ENCODE measurements at places on chromosomes 7 and 10.

DNA sequence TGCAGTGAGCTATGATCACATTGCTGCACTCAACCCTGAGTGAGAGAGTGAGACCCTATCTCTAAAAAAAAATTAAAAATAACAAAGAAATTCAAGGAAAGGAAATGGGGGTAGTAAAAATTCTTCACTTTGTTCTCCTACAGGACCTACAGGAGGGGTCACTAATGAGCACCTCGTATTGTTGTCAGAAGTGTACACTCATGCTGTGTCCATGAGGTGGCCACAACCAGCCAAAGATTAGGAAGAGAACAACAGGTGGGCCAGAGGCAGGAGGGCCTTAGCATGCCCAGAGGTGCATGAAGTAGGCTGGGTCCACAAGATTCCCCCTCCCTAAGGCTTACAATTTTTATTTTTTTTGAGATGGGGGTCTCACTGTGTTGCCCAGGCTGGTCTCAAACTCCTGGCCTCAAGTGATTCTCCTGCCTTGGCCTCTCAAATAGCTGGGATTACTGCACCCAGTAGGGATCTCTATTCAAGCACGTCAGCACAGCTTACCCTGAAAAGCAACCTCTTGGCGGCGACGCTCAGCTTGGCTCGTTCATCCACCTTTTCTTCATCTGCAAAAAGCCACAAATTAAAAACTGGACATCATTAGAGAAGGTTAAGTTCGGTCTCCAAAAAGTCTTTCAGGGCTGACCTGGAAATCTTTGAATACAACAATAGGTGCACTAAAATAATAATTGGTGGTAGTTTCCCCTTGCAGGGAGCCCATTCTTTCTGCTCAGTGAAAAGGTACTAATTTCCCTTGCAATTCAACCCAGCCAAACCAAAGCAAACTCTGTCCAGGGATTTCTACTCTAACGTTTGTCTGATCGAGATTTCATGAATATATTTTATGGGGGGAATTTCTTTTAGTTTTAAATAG lies 104.4 kb downstream of the SVIL start:
- no peak for DNase-seq

GRCh38 chr10:7123774-7124173 lies 287.1 kb downstream of the SFMBT2 start:
- no peak for DNase-seq

DNA sequence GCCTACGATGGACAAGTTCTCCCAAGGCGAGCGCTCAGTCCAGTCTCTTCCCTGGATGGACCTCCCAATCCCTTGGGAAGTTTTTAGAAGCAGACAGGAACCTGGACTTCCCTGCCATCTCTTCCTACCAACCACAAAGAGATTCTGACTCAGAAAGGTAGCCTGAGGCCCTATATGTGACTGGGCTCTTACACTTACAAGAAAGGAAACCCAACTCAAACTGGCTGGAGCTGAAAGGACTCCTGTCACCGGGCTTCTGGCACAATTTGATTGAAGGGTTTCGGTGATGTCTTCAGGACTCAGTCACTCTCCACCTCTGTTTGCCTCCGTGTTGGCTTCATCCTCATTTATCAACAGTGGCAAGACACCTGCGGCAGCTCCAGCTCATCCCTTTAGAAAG lies 3.7 kb upstream of the COL13A1 start:
- no peak for DNase-seq

DNA sequence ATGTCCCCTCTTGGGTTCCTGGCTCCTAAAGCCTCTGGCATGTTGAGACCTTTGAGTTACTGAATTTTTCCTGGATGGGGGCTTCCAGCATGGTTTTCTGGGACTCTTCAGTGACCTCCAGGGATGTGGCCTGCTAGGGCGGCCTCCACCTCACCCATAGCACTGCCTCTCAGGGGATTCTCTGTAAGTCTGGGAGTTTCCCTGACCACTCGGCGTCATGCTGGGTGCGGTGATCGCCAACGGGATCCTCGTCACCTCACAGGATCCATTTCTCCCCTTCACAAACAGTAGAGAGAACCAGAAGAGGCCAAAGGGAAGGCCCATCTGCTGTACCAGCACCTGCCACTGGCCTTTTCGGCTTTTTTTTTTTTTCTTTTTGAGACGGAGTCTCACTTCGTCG lies 84.3 kb downstream of the NPTX2 start:
- no peak for DNase-seq

GRCh38 chr10:96511044-96511945 lies 2.4 kb downstream of the TLL2 start:
- no peak for DNase-seq

DNA sequence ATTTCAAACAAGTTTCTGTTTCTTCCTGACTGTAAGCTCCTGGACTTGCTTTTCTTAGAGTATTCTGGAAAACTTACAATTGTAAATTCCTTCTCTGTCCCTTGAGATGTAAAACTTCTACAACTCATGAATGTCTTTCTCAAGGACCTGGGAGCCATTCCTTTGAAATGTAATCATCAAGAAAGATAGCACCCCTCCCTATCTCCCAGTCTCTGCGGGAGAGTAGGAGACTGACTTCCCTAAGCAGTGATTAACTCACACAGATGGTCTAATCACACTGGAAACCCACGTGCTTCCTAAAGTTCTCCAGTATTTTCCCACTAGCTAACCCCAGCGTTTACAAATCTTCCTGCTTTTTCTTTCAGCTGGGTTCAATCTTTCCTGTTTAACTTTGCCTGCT lies 549.4 kb downstream of the SORCS1 start:
- DNase-seq = no peak

DNA sequence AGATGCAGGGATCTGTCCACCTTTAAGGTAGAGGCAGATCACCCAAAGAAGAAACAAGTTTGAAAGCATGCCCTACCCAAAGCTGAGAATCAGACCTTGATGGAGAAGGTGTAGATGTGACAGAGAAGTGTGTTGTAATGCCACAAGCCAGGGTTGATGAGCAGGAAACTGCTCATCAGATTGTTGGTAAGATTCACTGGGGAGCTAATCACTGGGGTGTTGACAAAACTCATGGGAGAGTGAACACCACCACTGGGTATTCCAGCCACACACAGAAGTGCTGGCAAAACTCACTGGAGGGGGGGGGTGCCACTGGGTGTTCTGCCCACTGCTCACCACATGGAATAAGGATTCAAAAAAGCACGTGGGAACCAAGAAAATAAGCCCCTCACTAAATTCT lies 95.2 kb downstream of the IQUB start:
- DNase-seq = no peak

- DNase-seq = no peak
Measured at GRCh38 chr7:12133865-12134264, 77.2 kb upstream of the TMEM106B start.

DNA sequence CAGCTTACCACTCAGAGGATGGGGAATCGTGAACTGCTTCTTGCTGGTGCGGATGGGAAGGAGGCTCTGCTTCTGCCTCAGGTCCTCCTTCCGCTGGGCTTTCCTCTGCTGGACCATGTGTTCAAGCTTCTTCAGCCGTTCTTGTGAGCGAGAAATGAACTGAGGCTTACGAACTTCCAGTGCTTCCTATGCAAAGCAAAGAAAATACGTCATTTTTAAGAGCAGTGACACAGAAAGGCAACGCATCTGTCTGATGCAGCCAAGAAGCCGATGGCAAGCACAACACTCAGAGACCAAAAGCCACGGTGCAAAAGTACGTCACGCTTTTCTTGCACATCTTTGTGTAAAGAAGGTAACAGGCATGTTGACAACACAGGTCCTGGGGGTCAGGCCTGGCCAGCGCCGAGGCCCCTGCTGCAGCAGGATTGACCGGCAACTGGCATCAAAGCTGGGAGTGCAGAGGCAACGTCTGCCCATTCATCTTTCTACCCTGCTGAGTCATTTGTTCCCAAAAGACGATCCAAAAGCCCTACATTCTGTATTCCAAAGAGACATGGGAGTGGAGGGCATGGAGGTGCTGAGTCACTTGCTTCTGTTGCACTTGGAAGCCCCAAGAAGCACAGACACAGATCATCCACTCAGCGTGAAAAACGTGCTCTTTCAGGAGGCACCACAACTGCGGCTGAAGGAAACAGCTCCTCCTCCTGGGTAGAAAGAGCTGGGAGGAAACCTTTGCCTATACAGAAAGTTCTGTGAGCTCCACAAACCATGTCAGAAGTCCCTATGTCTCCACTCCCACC lies 71.0 kb upstream of the ADAM12 start:
- DNase-seq = no peak

- DNase-seq = no peak
Measured at GRCh38 chr10:93495654-93496321, 624 bp upstream of the CEP55 start.

- no peak for DNase-seq
Measured at GRCh38 chr10:86139066-86139657, 227.4 kb downstream of the GRID1 start.

- DNase-seq = no peak
Measured at GRCh38 chr7:120156476-120156875, 116.5 kb upstream of the KCND2 start.

DNA sequence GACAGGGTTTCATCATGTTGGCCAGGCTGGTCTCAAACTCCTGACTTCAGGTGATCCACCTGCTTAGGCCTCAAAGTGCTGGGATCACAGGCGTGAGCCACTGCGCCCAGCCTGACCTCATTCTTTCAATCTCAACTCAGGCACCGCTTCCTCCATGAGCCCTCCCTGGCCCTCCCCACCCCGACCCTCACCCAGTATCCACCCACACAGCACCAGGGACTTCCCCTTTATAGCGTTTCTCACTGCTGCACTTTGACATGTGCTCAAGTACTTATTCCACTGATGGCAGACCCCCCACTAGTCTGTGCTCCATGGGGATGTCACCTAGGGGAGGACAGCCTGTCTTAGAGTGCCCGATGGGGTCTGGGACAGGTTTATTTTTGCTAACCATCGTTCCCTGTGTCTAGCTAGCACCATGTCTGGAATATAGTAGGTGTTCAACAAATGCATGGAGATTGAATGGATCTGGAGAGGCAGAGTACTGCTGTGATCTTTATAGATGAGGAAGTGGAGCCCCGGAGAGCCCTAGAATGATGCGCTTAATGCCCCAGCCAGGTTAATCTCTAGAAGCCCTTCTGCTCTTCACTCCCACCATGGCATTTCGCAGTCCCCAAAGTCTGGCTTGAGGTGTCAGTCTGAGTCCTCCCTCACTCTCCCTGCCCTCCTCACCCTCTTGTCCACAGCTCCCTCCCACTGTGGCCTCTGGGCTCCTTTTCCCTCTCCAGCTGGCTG lies 258.8 kb downstream of the RPS24 start:
- DNase-seq = no peak

DNA sequence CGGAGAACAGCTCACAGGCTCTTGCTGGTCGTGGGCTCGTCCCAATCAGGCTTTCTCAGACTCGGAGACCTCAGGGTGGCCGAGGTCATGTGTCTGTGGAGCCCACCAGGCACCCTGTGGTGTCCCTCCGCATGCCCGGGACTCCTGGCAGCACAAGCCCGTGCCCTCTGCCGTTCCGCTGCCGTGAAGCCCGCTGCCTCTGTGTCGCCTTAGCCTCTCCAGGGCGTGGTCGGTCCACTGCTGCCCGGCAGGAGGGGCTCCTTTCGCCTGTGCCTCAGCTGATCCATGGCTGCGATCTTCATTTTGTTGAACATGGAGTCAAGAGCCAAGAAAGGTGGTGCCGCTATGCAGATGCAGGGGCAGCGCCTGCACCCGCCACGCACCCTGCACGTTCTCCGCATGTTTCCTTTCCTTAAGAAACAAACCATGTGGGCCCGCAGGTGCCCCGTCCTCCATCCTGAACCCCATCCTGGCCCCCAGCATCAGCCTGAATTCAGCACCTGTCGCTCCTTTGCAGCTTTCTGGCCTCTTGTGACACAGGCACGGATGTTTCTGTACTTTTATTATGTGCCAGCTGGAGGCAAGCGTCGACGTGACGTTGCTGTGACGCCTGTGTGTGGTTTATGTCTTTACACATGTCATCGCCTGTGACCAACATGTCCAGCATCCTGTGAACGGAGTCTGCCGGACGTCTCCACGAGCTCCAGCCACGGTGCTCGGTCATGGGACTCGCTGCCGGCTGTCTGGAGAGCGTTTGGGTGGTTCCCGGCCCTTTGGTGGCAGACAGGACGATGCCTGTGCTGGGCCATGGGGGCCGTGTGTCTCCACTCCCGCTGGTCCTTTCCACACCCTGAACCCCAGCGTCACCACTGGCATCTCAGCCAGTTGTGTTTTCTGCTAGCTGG lies 69.9 kb downstream of the NKX6-2 start:
- DNase-seq = no peak

DNA sequence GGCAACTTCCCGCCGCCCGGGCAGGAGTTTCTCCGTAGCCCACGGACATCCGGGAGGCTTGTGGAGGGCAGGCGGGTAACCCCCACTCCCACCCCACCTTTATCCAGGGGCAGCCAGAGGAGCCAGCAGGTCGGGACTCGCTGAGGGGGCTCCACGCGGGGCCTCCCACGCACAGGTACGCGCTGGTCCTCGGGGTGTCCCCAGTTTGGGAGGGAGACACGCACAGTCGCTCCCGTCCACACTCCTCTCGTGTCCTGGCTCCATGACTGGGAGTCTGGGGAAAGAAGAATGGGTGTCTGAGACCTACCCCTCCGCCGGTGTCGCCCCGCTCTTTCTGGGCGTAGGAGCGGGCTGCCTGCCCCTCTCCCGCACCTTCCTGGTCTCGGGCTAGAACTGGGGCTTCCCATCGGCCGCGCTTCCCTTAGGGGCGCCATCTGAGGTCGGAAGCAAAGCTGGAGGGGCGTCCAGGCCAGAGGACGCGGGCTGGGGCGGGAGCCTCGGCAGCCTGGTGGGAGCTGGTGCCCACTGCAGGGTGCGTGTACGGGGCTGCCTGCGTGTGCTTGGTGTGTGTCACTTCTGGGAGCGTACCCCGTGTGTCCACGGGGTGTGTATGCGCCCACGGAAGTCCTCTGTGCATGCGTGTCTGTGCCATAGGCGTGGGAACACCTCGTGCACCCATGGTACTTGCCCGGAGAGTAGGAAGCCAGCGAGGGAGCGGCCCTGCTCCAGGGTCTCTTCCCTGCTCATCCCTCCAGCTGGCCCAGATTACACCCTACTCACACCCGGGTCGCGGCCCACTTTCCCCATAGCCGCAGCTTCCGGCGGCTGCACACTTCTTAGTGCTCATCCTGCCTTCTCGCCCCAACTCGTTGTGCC lies 73.0 kb upstream of the LEP start:
- no peak for DNase-seq

- no peak for DNase-seq
Measured at GRCh38 chr7:87204933-87205332, 14.6 kb downstream of the TMEM243 start.

- DNase-seq = no peak
Measured at GRCh38 chr7:1989049-1989860, 243.5 kb downstream of the MAD1L1 start.

GRCh38 chr7:151775547-151776443 lies 101.1 kb downstream of the PRKAG2 start:
- no peak for DNase-seq

- no peak for DNase-seq
Measured at GRCh38 chr10:75600833-75601232, 169.4 kb downstream of the LRMDA start.

Measured in activated naive CD8-positive, alpha-beta T cell treated with anti-CD3 and anti-CD28 coated beads, Interleukin-2, amount 50 U/mL, for 16 hours (primary cell).